ENCODE measurements at places on chromosomes 1 and 21.

DNA sequence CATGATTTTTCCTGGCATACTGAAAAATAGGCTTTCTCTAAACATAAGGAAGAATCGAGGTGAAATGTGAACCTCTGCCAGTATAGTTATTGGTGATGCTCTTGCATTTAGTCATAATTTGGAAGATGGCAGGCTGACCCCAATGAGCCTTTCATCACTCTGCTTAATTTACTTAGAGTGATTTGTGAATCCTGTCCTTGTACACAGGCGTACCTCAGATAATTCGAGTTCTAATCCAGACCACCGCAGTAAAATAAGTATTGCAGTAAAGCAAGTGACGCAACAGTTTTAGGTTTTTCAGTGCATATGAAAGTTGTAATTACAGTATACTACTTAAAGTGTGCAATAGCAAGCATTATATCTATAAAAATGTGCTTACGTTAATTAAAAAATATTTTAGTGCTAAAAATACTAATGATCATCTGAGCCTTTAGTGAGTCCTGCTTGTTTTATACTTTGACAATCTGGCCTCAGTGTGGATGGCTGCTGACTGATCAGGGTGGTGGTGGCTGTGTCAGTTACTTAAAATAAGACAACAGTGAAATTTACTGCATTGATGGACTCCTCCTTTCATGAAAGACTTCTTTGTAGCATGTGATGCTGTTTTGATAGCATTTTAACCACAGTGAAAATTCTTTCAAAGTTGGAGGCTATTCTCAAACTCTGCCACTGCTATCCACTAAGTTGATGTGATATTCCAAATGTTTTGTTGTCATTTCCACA, 1.7 kb downstream of the PKNOX1 start:
- no peak for DNase-seq

GRCh38 chr1:232454227-232454886, 175.6 kb downstream of the SIPA1L2 start:
- DNase-seq: no peak

- no peak for DNase-seq
Measured at GRCh38 chr1:31548534-31548906, 27.8 kb upstream of the TINAGL1 start.

DNA sequence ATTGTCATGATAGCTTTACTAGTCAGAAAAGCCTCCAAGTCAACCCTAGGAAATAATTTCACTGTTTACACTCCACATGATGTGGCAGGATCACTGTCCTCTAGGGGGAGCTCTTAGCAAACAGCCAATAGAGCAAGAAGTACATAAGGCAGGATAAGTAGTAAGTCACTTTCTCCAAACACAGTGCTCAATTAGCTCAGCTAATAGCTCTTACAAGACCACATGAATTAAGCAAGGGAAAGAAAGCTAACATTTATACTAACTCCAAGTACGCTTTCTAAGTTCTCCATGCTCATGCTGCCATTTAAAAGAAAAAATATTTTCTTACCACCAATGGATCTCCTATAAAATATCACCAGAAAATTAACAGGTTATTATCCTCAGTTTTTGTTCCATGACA, 66.9 kb upstream of the LRIF1 start:
- DNase-seq: peak; percentile 13

- no peak for DNase-seq
Measured at GRCh38 chr1:82950606-82951200, 1048.2 kb downstream of the TTLL7 start.

DNA sequence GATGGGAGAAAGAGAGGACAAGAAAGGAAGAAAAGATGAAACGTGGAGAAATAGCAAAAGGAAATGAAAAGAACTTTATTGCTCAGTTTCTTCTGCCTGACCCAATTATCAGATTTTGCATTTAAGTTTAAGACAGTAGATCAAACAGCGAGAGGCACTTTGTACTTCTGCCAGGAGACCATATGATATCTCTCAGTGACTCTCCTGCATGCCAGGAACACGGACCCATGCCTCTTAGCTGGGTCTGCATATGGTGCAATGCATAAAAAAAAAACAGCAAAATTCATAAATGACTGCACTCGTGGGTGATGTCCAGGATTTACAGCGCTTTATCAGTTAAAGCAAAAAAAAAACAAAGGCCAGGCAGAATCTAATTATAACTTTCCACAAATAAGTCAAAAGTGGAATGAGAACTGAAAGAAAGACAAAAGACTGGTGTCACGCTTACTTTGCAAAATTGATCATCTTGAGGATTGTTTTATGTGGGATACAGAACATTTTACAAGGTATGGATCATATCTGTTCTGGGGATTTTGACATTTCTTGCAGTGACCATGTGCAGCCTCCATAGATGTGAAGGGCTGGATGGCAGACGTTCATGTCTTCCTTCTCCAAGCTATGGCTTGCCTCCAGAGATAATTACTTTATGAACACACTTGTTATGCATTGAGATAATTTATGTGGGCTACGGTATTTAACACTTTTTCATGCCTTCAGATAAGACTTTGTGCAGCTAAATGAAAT, 79.5 kb downstream of the RUNX1 start:
- DNase-seq: no peak

- no peak for DNase-seq
Measured at GRCh38 chr1:192459467-192459866, 116.1 kb upstream of the RGS1 start.

DNA sequence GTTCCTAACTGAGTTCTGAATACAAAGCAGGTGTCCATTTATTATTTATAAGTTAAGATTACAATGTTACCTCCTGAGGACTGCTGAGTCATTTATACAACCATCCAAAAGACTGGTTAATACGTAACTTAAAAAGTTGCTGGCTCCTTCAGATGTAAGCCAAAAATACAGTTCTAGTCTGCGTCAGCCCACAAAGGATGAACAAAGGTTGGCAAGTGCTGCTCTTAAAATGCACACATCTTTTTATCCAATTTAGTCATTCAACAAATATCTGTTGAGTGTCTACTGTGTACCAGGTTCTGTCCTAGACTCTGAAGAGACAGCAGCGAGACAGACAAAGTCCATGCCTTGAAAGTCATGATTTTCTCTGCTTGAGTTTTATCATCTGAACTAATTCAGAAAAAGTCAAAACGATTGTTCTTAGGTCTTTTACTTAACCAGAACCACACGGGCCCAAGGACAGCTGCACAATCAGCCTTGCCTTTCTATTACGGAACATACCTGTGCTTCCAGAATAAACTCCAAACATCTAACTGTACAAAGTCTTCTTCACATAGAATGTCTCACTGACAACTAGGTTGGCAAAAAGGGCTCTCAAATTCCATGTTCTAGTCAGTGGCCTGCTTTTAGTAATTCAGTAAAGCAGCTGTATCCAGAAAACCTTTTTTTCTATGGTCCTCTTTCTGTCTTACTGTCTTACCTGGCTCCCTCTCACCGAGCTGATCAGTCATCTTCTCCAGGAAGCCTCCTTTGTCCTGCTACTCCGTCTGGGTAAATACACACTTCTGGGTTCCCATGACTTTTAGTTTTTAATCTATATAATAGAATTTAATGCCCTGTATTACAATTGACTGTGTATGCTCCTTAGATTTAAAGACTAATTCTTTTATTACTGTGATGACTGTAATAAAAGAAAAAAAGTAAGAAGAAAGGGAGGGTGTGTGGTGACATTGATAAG, 15.5 kb upstream of the CNN3 start:
- no peak for DNase-seq

DNA sequence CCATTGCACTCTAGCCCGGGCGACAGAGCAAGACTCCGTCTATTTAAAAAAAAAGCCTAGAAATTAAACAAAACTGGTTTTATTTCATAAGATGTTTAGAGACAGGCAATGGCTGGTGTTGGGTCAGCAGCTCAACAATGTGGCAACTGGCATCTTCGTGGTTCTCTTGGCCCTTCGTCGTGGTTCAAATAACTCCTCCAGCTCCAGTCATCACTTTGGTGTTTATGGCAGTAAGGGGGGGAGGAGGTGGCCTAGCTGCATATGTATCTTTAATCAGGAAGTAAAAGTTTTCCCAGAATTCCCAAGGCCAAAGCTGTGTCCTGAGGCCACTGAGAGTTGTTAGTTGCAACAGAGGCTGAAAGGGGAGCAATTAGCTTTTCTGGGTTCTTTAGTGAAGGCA, 13.0 kb upstream of the LTN1 start:
- DNase-seq: no peak

- no peak for DNase-seq
Measured at GRCh38 chr21:34284666-34285065, 79.1 kb upstream of the KCNE2 start.

DNA sequence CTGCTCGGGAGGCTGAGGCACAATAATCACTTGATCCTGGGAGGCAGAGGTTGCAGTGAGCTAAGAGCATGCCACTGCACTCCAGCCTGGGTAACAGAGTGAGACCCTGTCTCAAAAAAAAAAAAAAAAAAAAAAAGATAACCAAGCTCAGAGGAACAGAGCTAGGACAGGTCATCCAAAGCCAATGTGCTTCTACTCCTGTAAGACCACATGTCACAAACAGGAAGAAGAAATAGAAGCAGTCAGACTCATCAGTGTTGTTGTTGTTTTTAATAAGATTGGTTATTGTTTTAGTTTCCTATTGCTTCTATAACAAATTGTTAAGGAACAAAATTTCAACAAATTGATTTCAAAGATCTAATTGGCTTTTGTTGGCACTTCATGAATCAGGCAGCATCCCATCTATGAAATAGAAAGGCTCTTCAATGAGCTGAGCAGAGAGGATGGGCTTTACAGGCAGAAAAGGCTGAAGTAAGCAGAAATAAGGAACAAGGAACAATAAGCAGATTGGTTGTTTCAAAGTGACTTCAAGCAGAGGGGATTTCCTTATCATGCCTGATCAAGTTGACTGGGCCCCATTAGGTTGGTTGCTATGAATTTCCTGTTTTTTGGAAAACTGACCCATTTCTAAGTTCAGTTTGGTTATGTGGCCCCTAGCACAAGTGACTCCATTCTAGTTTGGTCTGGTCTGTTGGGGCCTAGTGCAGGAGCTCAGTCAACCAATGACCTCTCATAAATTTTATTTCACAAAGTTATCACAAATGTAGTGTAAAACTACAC, 6.0 kb upstream of the AKNAD1 start:
- no peak for DNase-seq

DNA sequence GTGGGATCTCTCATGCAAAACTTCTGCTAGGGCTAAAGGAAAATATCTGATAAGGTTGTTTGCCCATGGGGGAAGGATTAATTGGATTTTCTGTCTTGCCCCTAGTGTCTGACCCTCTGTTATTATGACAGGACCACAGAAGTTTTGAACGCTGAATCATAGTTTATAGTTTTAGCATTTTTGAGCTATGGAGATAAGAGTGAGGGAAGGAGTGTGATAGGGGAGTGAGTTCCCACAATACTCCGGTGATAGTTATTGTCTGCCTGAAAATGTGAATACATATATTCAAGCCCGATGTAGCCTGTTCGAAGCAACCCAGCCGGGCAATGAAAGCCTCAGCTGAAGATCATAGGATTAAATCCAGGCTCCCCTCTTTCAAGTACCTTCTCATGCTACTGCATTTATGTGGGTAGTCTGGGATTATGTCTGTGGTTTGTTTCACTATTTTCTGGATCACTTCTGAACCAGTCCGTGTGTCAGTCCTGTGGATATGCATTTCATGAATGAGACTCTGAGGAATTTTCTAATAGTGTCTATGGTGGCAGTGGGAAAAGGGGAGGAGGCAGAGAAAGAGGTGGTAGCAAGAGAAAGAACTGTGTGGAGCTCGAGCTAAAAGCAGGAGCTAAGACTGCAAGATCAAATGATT, 258.7 kb downstream of the DISC1 start:
- no peak for DNase-seq

DNA sequence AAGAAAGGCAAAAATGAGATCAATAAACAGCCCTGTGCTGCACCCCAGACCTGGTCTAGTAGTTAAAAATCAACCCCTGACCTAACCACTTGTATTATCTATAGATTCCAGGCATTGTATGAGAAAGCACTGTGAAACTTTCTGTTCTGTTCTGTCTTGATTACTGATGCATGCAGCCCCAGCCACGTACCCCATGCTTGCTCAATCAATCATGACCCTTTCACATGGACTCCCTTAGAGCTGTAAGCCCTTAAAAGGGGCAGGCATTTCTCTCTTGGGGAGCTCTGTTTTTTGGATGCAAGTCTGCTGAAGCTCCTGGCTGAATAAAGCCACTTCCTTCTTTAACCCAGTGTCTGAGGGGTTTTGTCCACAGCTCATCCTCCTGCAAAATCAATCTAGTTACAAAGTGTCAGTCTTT, 24.2 kb upstream of the CD34 start:
- no peak for DNase-seq

GRCh38 chr1:200738949-200739651, 407 bp downstream of the CAMSAP2 start:
- DNase-seq: no peak

GRCh38 chr1:107004421-107004820, 52.1 kb upstream of the PRMT6 start:
- no peak for DNase-seq

DNA sequence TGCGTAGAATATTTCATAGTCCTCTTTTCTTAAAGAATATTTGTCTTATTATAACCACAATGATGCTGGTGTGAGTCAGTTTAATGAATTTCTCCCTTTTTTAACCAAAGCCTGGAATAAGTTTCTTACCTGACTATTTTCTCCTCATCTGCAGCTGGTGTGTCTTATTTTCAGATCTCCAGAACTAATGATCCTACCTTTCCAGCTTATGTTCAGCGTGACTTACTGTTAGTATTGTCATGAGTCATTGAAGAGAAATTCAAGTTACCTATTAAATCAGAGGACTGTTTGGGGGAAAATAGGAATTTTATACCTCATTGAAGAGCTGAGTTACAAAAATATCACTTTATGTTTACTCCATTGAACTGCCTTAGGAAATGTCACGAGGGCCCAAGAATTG, 482.1 kb downstream of the RWDD3 start:
- DNase-seq: no peak

DNA sequence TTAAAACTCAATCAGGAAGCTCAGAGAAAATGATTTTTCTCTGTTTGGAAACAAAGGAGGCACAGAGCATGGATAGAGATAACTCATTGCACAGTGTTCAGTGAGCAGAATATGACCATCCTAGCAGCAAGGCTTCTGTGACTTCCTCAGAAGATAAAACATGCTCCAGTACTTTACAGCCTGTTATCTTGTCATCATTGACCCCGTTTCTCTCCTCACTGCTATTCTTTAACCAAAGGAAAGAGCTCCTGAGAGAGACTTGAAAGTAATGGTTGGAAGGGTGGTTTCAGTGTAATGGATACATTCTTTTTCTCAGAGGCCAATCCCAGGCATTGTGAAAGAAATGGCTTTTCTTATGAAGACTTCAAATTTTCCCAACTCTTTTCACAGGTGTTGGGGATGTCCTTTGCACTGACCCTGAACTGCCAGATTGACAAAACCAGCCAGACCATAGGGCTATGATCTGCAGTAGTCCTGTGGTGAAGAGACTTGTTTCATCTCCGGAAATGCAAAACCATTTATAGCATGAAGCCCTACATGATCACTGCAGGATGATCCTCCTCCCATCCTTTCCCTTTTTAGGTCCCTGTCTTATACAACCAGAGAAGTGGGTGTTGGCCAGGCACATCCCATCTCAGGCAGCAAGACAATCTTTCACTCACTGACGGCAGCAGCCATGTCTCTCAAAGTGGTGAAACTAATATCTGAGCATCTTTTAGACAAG, 25.9 kb downstream of the CD53 start:
- DNase-seq: no peak

Data from keratinocyte (primary cell).